ENCODE measurements at places on chromosomes 5 and 9. TPM values are rescaled to one million over a fixed set of nuclear protein-coding genes. Genes with fewer than 3 reads are reported as not detected.

- DNase-seq = no peak
Observed at GRCh38 chr5:38789134-38789533, 56.7 kb upstream of the OSMR start.

DNA sequence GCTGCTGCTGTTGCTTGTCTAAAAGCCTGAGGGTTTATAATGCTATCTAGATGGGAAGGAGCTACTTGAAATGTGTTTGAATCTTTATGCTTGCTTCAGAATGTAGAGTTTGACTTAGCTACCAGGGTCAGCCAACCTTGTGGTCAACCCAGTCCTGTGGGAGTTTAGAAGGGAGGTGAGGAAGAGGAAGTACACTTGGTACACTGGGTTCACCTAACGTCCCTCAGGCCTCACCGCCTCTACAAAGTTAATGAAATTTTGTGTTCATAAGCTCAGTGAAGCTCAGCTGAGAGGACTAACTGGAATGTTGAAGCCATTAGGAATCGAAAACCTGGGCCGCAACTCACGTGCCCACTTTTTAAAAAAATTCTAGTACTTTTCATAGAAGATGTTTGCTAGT, 10.7 kb downstream of the IQGAP2 start:
- DNase-seq = no peak

MSMP gene
- 0.46 TPM for total RNA-seq

GRCh38 chr5:87195104-87195591, 72.5 kb upstream of the RASA1 start:
- DNase-seq = no peak
